NK-92 treated with Interleukin-12 subunit alpha and Interleukin-12 subunit beta, amount 100 ng/mL, for 24 hours (cell line): ENCODE measurements at places on chromosomes 11 and 22.

DNA sequence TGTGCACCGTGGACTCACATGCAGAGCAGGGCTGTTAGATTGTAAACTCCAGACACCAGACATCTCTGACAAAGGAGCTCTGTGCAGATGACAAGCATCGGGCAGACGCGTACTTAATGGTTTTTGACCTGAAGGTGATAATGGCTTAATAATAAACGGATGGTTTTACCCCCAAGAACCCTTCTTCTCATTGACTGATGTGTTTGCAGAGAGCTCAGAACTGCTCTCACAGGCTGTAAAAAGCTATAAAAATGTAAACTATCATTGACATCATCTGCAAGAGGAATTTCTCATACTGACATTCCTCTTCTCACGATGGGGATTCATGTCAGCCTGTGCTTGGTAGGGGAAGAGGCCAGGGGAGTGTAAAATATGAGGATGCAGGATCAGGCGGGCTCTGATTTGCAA, 8.6 kb upstream of the ARHGAP8 start:
- no peak for DNase-seq

- no peak for DNase-seq
These were observed 32.8 kb upstream of the CTTN start for GRCh38 chr11:70365544-70365927.

GRCh38 chr22:19892257-19892879, 37.7 kb upstream of the GNB1L start:
- DNase-seq = no peak

- DNase-seq = no peak
These were observed 41.8 kb downstream of the GDPD4 start for GRCh38 chr11:77259641-77260040.

GRCh38 chr11:87361891-87362290, 324.2 kb downstream of the TMEM135 start:
- no peak for DNase-seq

GRCh38 chr11:64713016-64713707, 9.8 kb downstream of the NRXN2 start:
- DNase-seq = no peak

DNA sequence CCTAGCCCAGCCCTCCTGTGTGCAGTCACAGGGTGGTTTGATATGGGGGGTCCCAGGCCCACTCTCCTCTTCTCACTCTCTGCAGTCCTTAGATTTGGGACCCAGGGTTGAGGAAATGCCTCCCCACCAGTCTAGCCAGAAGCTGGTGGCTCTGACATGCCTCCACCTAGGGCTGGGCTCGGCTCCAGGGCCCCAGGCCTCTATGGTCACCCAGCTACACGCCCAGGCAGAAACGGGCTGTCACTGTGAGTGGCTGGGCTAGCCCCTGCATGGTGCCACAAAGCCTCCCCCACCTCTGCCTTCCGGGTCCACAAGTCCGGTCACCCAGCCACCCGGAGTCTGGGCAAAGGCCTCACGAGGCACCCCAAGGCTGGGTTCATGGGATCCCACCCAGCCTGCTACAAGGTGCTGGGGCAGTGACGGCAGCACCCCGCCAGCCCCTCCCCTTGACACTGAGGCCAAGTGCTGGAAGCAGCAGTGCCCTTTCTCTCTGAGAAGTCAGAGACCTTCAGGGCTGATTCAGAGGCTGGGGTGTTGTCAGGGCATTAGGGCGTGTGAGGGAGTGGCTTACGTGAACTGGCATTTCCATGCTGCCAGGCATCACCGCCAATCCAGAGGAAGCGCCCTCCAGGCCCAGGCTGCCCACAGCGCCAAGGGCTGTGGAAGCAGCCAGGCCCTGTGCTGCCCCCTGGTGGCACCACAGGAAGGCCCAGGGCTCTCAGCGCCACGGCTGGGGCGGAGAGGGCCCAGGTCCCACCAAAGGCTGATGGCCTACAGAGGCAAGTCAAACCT, 638 bp upstream of the PITPNM1 start:
- DNase-seq = peak; percentile 69

DNA sequence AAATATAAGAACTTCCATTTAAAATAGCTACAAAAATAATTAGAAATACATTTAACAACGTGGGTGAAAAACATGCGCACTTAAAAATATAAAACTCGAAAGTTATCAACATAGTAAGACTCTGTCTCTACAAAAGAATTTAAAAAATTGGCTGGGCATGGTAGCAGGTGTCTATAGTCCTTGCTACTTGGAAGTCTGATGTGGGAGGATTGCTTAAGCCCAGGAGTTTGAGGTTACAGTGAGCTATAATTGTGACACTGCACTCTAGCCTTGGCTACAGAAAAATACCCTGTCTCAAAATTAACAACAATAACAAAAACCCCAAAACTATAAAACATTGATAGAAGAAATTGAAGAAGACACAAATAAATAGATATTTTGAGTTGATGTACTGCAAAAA, 13.8 kb upstream of the CASP12 start:
- DNase-seq = no peak

DNA sequence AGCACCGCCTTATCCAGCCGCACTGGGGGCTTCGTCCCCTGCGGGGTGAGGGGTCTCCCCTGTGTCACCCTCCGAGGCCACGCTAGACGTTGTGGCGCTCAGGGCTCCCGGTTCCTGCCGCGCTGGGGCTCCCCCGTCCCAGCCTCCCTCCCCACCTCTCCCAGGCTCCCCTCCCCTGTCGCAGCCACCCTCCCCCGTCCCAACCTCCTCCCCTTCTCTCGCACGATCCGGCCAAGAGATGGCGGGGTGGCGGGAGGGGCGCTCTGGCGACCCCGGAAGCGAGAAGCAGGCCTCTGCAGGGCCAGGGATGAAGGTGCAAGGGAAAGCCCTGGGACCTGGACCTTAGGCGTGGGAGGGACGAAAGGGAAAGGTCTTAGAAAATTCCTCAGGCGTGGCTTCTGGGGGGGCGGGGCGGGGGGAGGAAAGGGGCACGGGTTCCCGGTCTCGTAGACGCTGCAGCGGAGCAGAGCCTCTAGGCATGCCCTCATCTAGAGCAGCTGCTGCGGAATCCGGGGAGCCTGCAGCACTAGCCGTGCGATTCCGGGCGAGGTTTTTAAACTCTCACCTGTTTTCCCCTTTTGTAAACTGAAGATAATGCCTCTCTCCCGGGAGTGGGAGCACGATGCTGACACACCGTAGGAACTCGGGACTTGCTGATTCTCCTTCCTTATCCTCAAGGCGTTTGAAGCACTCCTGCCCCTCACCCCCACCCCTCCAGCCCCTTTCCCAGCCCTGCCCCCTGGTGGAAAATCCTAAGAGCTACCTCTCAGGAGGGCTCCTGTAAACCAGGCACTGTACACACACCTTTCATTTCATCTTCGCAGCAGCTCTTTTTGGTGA, 14.4 kb downstream of the KCNJ5 start:
- DNase-seq = no peak

GRCh38 chr22:31282748-31283468, 9.4 kb downstream of the PIK3IP1 start:
- no peak for DNase-seq

DNA sequence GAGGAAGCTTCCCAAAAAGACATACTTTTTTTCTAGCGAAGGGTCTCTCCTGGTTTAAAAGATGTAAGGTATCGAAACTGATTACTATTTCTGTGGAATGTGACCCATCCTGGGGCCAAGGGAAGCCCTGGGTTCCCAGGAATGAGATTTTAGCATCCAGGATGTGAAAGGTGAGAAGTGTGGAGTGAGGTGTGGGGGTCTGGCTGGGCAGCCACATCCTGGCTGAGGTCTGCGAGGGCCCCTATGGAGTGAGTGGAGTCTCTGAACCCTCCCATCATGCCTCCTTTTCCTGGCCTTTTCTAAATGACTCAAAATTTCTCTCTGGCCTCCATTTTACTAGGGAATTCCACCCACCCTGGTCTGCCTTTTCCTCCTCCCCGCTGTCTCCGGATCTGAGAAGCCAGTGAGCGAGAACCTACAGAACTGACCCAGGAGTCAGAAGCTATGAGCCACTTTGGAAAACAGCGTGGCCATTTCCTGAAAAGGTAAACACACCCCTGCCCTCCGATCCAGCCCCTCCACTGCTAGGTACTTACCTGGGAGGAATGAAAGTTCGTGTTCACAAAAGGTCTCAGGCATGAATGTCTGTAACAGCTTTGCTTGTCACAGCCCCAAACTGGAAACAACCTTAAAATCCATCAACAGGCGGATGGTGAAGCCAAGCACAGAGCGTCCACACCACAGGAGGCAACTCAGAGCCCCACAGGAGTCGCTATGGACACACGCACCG, 27.7 kb upstream of the SHANK2 start:
- DNase-seq = no peak

GRCh38 chr11:62061356-62062222, 62.2 kb upstream of the INCENP start:
- DNase-seq = no peak

- no peak for DNase-seq
These were observed 62.5 kb upstream of the IZUMO1R start for GRCh38 chr11:94241896-94242295.

DNA sequence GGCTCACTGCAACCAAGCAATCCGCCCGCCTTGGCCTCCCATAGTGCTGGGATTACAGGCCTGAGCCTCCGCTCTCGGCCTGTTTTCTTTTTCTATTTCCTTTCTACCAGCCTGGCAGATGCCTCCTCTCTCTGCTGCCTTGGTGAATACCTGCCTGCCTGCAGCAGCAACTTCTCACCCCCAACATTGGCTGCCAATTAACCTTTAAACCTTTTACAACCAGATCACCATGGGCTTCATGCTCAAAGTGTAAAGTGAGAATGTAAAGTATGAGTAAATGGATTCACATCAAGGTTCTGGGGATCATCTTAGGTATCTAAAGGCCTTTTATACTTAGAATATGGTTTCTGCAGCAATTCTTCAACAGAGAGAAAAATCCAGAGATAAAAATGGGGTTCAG, 13.0 kb upstream of the FCHSD2 start:
- DNase-seq = no peak

DNA sequence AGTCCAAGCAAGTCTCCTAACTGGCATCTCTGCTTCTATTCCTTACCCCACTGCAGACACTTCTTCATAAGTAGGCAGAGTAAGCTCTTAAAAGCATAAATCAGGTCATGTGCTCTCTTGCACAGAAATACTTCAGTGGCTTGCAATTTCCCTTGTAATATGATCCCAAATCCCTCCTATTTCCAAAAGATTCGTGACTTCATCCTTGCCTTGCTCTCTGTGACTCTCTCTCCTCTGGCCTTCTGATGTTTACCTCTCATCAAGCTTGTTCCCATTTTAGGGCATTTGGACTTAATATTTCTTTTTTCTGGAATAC, 37.4 kb upstream of the NCR3LG1 start:
- no peak for DNase-seq

DNA sequence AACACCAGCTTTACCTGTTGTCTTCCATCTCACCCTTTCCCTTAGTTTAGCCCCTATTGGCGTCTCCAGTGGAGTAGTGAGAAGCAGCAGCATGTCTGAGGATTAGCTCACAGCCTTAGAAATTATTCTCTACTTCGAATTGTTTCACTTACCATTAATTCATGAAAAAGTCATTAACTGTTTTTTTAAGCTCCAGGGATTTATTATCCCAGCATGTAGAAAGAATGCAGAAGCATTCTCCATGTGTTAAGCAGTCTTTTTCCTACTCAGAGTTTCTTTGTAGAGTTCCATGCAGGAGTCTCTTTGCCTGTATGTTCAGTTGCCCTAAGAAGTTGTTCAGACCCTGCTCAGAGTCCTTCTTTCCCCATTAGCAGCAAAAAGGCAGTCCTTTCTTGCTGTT, 137.9 kb upstream of the RASSF10 start:
- no peak for DNase-seq

DNA sequence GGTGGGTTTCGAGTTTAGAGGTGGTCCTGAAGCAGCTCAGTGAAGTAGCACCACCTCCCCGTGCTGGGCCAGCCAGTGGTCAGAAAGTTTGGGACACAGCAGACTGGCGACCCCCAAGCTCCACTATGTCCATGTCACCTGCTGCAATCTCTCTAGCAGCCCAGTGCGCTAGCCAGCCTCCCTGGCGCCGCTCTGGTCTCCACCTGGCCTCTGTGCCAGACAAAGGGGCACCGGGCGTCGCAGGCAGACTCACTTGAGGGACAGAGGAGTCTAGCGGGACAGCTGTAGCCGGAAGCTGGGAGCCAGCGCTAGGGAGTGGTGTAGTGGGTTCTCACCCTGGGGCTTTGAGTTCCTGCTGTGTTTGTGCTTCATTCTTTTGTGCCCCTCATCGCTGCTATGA, 25.5 kb downstream of the MYBPC3 start:
- DNase-seq = no peak

DNA sequence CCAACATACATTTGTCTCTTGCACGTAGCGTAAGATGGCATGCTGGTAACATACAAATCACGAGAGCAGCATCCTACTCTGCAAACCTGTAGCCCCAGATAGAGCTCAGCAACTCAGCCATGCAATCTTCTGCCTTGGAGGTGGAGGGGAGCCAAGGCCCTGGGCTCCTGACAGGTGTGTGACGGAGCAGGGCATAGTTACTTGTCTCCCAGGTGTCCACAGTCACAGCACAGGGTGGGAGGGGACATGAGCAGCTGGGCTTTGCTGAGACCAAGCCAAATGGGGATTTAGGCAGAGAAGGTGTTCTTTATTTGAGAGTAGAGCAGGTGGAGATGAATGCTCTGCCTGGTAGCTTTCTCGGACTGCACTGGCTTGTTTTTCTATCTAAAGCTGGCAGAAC, 111.7 kb downstream of the TEAD1 start:
- DNase-seq = no peak

DNA sequence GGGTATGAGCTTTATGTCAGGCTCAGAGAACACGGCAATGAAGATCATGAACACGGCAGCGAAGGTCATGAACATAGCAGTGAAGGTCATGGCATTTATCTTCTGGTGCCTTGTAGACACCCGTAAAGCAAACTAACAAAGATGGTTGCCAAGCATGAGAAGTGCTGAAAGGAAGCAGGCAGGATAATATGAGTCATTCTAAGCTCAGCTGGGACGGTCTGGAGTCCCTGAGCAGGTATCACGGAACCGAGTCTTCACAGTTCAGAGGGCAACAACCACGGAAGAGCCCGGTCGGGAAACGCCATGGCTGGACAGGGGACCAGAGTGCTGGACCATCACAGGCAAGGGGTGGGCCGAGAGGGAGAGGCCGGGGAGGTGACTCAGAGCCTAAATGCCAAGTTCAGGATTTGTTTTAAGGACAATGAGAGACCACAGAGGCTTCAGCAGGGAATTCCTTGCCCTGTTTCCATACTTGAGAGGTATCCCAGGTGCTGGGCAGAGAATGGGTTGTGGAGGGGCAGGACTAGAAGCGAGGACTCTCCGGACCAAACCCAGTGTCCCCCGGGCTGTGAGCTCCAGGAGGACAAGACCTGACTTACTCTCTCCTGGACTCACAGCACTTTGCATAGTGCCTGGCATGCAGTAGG, 13.1 kb upstream of the MS4A10 start:
- no peak for DNase-seq

DNA sequence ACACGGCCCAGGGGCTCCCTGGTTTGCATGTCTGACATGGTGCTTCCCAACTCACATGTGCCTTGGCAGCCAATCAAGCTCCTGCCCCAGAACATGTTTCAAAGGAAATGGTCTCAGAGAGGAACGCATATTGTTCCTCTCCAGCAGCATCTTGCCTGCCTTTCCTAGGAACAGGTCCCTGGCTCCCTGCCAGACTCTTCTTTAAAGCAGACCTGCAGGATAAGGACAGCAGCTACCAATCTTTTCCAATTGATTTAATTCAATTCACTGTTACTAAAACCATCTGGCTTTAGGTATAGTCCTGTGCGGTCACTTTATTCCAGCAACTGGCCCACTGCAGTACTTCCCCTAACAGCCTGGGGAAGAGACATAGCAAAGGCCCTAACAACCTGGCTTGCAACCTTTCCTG, 79.9 kb downstream of the AMBRA1 start:
- DNase-seq = no peak
